ENCODE measurements at places on chromosomes 5 and 9.

DNA sequence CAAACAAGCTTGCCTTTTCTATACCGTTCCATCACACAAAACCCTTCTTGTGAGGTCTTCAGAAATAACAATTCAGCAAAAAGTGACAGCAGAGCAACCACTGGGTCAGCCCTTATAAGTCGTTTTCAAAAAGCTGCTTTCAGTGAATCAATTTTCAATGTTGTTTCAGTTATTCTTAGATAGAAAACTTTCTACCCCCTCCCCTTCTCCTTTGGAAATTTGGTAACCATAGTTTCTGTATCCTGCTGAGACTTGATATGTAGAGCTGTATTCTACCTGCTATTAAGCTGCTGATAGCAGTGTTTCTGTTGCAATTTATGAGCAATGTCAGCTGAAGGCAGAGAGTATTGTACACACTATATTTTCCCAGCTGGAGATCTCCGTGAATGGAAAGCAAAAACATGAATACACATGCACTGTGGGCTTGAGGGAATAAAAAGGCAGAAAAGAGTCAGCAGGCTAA lies 75.7 kb downstream of the ZNF608 start:
- no peak for DNase-seq

- no peak for DNase-seq
Observed at GRCh38 chr5:68804343-68804742, 289.5 kb upstream of the SLC30A5 start.

GRCh38 chr9:22508790-22509189 lies 62.2 kb downstream of the DMRTA1 start:
- no peak for DNase-seq

GRCh38 chr9:6611865-6612264 lies 33.7 kb downstream of the GLDC start:
- no peak for DNase-seq

GRCh38 chr9:21995006-21995665 lies 545 bp downstream of the CDKN2B-AS1 start:
- peak; percentile 58 for DNase-seq

DNA sequence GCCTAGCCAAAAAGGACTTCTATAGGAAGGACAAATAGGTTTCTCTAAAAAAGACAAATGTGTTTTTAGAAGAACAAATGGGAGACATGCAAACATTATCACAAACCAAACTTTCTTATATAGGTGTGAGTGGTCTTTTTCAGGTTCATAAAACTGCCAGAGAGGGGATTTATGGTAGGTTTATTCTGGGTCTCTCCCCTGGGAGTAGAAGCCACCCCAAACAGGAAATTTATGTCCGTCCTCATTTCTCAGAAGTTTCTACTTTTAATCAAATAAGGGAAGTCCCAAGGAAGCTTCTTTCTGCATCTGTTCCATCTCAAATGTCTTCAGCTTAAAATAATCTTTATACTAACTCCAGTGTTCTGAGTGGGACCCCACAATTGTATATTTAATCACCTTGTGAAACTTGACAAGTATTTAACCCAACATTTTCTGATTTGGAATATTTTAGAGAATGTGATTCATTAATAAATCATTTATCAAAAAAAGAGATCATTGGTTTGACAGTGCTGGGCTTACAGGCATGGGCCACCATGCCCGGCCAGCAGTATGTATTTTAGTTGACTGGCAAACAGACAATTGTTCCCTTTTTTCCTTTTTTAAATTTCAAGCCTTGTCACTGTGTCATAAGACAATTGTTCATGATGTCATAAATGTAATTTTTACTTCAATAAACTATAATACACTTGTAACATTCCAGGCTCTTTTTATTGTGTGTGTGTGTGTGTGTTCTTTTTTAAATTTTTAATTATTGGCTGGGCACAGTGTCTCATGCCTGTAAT lies 44.6 kb upstream of the GLDC start:
- DNase-seq, result no peak

GRCh38 chr5:94240993-94241651 lies 377.3 kb downstream of the KIAA0825 start:
- no peak for DNase-seq

GRCh38 chr9:107504585-107505455 lies 15.3 kb upstream of the KLF4 start:
- DNase-seq, result no peak

DNA sequence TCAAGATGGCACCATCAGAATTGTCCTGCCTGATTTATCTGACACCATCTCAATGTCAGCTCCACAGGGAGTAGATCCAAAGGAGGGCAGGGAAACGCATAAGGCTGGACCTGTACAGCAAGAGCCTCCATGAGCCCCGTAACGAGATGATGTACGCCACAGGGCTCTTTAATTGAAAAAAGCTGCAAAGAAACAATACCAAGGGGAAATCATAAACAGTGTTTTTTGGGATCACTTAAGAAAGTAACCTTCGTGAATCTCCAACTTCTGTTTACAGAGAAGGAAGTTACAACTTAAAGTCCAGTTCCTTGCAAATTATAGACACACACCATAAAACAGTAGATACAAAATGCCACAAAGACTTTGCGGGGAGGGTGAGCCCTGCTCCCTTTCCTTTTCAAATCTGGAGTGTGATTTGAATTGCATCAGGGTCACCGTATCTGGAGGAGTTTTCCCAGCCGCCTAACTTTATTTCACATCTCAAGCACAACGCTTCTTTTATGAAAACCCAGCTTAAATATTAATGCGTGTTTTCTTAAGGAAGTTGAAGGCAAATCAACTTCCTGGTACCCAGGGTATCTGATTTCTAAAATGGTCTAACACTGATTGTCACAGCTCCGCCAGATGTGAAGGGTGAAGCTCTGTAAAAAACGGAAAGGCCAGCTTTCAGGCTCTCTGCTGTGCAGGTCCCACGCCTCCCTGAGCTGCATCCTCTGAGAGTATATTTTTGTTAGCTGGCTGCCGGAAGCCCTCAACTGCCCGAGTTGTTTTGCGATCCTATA lies 88.9 kb downstream of the EBF1 start:
- DNase-seq, result no peak

GRCh38 chr9:94719878-94720277 lies 6.6 kb upstream of the AOPEP start:
- no peak for DNase-seq

- DNase-seq, result no peak
Observed at GRCh38 chr5:149611326-149611725, 30.0 kb downstream of the ARHGEF37 start.

DNA sequence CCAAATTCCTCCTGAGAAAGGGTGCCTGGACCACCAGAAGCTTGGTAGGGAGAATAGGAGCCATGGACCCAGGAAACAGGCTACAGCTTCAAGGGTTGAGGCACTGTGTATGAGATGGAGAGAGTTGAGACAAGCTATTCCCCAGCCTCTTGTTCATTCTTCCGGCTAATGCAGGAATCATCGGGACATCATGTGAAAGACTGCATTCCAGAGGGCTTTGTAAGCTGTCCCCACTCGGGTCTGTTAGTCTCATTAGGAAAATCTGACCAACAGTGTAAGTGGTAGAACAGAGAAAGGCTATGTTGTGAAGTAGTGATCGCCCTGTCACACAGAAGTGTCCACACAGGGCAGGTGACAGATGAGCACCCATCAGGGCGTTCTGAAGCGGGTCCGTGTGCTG lies 81.4 kb downstream of the GABBR2 start:
- no peak for DNase-seq

DNA sequence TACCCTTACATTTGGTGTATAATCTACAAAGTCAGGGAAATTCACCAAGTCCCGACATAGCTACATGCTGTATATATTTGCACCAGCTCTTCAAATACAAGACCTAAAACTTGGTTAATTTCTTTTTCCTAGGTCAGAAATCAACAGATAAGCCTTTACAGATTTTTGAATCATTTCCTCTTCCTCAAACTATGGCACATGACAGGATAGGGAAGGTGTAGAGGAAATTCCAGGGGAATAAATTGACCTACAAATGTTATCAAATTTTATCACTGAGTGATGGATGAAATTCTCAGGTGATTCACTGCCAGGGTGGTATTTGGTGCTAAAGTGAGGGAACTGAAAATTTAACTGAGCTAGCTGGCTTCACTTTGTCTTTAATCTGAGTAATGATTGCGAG lies 360.0 kb downstream of the BNC2 start:
- no peak for DNase-seq

GRCh38 chr5:123756816-123757215 lies 244.8 kb downstream of the CSNK1G3 start:
- DNase-seq, result no peak

DNA sequence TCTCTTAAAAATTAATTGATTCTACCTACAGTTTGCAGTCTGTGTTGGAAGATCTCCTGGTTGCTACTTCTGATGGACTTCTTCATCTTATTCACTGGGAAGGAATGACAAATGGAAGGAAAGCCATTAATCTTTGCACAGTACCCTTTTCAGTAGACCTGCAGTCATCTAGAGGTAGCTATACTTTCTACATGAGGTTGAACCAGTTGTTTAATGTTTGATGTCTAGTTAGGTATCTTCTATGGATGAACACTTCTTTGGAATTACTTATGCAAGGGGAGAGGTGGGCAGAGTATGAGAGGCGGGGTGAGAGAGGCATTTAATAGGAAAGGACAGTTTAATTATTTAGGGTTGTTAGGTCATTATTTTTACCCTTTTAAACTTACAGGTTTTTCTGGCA lies 91.2 kb downstream of the RIC1 start:
- no peak for DNase-seq

GRCh38 chr5:68920888-68921287 lies 172.9 kb upstream of the SLC30A5 start:
- DNase-seq, result no peak

GRCh38 chr9:133113163-133113948 lies 7.7 kb downstream of the RALGDS start:
- no peak for DNase-seq

DNA sequence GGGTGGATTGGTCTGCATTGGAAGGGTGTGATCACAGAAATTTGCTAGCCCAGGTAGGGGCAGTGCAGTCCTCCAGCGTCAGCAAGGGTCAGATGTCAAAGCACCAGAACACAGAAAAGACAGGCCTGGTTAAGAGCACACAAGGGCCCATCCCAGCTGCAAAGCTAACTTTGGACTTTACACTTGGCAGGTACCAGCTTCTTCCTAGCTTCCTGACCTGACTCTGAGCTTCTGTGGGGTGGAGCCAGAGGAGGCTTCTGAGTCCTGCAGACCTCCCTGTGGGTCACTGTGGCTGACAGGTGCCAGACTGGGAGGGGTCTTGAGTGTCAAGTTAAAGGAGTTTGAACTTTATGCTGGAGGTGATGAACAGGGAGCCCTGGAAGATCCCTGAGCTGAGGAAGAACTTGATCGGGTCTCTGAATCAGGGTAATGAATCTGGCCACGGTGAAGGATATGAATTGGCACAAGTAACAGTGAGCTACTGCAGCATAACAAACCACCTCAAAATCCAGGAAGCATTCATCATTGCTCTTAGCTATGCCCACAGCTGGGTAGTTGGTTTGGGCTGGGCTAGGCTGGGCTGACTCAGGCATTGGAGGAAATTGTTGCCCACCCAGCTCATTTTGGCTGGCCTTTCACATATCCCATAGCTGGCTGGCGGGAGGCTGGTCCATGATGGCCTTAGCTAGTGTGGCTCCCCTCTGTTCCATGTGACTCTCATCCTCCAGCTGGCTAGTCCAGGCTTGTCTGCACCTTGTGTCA lies 63.4 kb downstream of the BARX1 start:
- no peak for DNase-seq

DNA sequence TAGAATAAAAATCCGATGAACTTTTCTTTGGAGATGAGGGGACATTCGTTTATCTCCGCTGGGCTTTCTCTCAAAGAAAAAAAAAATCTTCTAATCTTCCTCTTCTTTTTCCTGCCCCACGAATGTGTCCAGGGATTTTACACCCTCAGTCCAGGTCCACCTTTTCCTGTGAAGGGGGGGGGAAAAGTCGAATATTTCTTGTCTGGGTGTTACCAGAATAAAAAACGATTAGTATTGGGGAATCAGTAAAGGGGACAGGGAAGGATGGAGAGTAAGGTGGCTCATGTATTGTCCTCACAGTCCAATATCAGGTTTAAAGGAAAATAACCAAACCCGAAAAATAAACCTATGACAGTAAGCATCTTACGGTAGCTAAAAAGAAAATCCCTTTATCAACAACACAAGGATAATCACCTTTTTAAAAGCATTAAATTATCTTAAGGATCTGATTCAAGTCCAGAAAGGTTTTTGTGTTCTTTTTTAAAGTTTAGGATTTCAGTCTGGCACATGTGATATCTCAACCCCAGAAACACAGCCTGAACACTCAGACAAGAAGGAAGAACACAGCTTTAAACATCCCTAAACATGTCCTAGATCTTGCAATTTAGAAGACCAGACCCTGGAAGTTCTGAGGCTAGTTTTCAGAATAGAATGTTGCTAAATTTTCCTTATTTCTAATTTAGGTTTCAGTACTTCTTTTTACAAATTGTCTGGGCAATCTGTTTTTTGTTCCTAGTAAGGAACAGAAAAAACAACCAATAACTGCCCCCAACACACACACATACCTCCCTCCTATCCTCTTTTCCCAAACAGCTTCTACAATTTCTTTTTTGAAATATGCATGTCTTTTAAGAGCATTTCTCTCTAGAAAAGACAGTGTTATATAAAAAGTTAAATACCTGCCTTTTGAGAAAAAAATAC lies 1.2 kb downstream of the ZNF608 start:
- DNase-seq, result no peak

Measured in esophagus squamous epithelium (tissue), 5 donors.